Kasumi-1 (cell line): ENCODE measurements at places on chromosomes 5 and 9.

- DNase-seq = no peak
These were observed 61.3 kb upstream of the ELL2 start for GRCh38 chr5:96022971-96023370.

- no peak for DNase-seq
These were observed 49.5 kb upstream of the MAP1B start for GRCh38 chr5:72057816-72058215.

DNA sequence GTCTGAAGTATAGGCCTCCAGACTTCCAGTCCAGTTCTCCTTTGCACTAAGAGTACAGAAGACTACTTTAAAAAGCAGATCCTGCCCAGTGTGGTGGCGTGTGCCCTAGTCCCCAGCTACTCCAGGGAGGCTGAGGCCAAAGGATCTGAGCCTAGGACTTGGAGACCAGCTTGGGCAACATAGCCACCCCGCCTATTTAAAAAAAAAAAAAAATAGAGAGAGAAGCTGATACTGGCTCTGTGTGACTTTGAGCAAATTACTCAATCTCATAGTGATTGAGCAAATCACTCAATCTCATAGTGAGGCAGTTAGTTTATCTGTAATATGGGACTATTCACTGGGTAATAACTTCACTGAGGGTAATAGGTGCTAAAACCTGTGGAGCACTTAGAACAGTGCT, 43.6 kb upstream of the KDM4C start:
- no peak for DNase-seq

DNA sequence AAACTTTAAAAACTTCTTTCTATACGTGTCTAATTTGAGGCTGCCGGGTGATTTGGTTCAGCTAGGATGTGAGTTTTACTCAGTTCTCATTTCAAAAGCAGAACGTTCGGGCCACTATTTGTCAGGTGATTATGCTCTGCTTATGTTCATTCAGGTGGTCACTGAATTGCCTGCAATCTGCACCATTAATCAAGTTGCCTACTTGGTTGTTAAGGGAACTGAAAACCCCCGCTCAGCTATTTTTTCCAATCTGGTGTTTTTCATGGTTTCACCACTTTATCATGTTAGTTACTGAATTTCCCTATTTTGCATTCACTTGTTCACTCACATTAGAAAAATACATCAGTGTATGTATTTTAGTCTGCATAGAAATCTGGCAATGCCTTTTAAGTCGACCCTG, 523.0 kb downstream of the CSNK1G3 start:
- DNase-seq = no peak

GRCh38 chr9:14423815-14424261, 109.9 kb upstream of the NFIB start:
- no peak for DNase-seq

GRCh38 chr5:127256886-127257597, 33.6 kb upstream of the MEGF10 start:
- no peak for DNase-seq

DNA sequence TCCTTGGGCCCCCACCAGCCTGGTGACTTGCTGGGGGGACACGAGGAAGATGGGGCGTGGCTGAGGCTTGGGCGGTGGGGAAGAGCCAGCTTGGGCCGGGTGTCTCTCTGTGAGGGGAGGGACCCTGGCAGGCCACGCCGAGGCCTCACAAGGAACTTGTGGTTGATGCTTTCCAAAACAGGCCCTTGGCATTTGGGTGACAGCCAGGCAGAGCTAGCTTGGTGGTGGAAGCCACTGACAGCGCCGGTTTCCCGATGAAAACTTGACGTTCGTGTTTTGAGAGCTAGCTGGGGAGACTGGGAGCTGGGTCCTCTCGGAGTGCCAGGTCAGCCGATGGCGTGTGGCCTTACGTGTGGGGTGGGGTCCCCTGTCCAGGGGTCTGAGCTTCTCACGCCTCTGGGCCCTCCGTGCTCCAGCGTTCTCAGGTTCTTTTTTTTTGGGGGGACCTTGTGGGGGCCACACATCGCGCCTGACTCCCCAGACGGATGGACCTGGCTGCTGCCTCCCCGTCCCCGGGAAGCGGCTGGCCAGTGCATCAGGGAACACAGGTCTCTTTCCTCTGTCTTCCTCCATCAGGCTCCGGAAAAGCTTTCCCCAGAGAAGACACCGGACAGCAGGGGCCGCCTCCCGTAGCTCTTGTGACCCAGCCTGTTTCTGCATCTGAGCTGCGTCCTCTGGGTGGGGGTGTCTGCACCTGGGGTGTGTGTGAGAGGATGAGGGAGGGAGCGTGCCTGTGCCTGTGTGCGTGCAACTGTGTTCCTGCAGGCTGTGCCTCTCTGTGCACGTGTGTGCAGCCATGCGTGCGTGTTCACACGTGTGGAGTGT, 129.3 kb upstream of the LPCAT1 start:
- peak; percentile 14 for DNase-seq

GRCh38 chr9:3330792-3331420, 194.9 kb downstream of the RFX3 start:
- no peak for DNase-seq

DNA sequence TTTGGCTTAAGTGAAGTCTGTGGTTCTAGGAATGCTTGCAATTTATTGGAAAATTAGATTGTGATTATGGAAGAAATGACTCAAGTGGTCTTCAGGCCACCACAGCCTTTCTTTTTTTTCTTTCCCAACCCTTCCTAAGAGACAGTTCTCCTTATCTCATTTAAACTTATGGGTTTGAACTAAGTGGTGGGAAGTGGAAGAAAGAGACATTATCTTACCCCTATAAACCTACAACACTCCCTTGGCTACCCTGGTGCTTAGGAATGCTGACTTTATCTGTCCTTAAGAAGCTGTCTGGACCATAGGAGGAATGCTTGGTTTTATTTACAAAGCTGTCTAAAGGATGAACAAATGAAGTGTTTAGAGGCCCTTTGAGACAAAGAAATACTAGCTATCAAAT, 5.1 kb upstream of the ERAP1 start:
- no peak for DNase-seq

GRCh38 chr5:65292196-65292595, 189.5 kb downstream of the ADAMTS6 start:
- DNase-seq = no peak

- DNase-seq = no peak
These were observed 275.4 kb upstream of the IRX4 start for GRCh38 chr5:2158109-2158508.

- DNase-seq = no peak
These were observed 104.7 kb downstream of the ISL1 start for GRCh38 chr5:51487952-51488351.

DNA sequence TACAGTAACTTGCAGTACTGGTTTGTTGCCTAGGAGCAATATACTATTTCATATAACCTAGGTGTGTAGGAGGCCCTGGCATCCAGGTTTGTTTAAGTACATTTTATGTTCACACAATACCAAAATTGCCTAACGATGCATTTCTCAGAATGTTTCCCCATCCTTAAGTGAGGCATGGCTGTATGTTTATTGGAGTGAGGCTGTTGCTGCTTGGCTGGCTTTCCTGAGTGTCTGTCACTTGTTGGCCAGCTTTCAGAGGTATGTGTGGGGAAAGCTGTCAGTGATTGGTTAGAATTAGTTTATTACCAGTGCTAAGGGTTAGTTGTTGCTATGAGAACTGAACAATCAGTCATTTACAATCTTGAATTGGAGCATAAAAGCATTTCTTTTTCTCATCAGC, 154.1 kb upstream of the CDH12 start:
- DNase-seq = no peak

DNA sequence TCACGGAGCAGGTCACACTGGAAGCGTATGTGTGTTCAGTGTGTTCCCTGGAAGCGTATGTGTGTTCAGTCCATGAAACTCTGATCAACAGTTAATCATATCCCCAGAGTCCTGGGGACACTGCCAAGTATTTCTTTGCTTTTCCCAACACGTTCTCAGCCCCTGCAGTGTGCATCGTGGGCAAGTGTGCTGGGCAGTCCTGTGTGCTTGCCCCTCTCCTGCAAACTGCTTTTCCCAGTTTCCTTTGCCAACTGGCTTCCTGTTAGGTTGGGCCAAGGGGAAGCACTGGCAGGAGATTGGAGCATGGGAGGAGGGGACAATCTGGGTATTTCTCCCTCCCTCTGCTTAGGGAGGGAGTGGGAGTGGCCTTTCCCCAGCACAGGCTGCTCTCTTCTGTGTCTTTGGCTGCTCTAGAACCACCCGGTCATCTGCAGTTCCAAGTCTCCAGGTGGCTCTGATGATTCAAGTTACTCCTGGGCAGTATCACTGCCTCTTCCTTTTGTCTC, 36.8 kb upstream of the NEK6 start:
- peak; percentile 17 for DNase-seq

DNA sequence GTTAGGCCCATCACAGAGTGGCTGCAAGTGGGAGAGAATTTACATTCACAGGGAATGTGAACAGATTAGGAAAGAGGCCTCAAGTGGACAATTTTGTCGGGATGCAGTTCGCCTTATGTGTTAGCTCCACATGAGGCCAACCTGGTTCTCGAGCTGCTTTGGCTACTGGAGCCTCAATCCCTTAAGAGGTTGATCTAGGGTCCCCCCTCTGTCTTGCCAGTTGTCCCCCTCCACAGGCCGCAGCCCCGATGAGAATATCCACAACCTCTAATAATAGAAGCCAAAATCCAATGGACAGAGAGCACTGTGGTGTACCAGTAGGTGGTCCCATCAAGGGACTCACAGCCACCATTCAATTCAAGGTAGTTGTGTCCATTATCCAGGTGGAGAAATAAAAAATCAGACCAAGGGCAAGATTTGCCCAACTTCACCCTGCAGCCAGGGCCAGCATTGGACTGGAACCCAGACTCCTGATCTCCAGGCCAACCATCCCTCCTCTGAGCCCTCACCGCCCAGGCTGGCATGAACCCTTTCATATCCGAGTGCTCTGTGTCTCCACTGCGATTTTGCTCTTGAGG, 1.7 kb upstream of the COL15A1 start:
- no peak for DNase-seq

- no peak for DNase-seq
These were observed 43.2 kb upstream of the NR3C1 start for GRCh38 chr5:143446535-143447226.

DNA sequence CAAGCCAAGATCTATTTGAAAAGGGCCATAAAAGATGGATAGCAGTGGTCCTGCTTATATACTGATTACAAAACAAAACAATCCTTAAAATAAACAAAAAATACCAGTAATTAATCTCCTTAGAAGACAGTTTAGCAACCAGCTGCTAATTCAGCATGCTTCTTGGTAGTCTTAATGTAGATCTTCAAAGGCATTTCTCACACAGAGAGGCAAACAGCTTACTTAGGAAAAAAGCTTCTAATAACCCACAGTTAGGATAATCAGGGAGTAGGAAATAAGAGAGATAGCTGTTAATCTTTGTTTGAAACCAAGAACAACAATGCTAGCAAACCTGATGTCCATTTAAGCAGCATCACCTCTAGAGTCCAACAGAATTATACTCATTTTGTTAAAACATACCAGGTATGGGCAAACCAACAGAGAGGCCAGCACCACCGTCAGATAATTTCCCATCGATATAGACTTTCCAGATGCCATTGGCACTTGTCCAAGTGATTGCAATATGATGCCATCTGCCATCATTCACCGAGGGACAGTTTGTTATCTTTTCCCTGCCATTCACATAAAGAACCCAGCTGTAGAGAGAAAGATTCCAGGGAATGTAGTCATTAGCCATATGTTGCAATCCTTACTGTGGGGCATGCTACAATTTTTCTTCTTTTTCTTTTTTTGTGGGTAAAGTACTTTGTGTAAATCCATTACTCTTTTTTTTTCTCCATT, 105.6 kb upstream of the TXNDC8 start:
- DNase-seq = no peak

GRCh38 chr9:38328765-38329164, 63.7 kb upstream of the ALDH1B1 start:
- DNase-seq = no peak

DNA sequence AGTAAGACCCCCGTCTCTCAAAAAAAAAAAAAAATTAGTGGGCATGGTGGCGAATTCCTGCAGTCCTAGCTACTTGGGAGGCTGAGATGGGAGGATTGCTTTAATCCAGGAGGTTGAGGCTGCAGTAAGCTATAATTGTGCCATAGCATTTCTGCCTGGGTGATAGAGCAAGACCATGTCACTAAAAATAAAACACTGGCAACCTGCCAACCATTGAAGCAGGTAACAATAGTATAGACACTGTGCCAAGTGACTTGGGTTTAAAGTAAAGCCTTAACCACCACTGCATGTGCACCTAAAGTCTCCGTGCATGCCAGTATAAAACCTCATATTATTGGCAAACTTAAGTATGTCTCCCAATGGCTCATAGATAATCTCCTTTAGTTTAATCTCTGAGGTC, 3.4 kb upstream of the APBA1 start:
- DNase-seq = no peak

DNA sequence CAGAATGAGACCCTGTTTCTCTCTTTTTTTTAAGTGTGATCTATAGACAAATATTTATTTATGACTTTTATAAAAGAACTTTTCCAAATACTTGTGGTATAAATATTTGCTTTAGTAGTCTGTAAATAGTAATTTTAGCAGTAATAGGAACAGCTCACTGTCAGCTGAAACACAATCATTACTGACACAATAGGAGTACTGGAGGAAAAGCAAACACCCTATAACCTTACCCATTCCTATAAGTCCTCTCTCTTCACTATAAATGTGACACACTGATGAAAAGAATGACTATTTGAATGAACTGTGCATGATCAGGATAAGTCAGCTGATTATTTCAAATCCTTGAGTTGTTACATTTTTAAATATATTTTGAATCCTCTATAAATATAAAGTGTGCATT, 72.4 kb downstream of the CDH12 start:
- no peak for DNase-seq

DNA sequence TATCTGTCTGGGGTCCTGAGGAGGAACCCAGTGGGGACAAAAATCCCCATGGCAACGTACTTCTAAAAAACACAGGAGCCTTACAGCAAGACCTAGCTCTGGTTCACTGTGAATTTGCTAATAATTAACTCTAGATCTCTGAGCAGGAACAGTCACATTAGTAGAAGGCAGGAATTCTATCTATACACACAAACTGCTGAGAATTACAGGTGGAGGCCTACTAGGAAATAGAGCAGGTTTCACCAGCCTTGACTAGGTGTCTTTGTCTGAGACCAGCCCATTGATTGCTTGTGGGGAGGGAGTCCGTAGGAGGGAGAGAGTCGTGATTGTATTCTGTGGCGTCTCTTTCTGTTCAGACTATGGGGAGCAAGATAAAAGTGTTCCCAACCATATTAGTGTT, 44.8 kb downstream of the PRLR start:
- no peak for DNase-seq

DNA sequence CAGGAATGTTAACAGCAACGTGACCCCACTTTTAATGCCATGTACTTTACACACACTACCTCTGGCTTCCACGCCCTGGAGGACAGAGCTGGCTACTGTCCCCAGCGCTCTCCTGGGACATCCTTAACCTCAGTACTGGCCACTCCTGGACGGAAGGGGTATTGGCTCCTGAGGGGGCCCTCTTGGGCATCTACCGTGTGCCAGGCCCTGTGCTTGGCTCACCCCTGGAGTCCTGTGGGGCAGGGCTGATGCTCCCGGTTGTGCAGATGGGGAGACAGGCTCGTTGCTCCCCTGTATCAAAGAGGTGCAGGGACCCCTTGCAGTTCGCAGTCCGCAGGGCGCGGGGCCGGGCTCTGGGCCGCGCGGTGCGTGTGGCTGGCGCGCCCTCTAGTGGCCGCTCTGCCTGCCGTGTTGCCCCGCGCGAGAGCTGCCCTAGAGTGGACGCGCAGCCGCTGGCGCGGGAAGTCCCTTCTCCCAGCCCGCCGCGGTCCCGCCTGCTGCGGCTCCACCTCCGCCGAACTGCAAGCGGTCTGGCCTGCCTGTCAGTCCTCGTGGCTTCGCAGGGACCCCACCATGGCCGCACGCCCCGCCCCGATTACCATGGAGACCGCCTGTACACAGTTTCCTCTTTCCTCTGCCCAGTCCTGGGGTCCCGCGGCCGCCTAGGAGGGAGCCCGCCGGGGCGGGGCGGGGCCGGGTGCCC, at the start of gene WDR38:
TSS of gene WDR38 (plus strand) at position 632 of the 703 bp plus-strand sequence. CDS start 72 bp downstream, outside the sequence.
- peak; percentile 76 for DNase-seq
